ENCODE measurements at places on chromosomes 5 and 9.

GRCh38 chr5:154860765-154861164, 2.3 kb downstream of the CNOT8 start:
- no peak for DNase-seq

GRCh38 chr5:173480896-173481295, 135.6 kb downstream of the BOD1 start:
- DNase-seq = no peak

DNA sequence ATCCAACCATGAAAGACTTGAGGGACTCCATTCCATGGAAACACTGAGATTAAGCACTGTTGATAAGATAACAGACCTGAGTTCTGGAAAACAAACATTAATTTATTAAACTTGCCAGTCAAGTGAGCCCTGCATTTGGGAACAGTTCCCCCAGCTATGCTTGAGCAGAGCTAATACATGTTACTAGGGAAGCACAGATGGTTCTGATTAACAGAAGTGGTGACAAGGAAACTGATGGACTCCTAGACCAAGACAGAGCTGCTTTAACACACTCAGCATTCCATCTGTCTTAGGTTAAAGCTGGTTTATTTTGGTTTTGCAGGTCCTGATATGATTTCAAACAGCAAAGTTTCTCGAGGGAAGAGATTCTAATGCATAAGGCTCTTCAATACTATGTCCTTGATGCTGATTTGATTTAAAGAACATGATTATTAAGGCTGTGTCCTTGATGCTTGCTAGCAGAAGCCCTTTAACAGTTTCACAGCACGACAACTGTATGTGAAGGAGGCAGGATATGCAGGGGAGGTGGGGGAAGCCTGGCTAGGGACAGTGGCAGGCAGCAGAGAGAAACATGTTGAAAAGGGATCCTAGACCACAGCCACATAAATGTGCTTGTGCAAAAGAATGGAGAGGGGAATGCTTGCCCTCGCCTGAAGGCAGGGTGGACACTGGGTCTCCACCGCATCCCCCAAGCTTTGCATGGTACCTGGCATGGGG, 66.2 kb downstream of the ACTBL2 start:
- DNase-seq = no peak

DNA sequence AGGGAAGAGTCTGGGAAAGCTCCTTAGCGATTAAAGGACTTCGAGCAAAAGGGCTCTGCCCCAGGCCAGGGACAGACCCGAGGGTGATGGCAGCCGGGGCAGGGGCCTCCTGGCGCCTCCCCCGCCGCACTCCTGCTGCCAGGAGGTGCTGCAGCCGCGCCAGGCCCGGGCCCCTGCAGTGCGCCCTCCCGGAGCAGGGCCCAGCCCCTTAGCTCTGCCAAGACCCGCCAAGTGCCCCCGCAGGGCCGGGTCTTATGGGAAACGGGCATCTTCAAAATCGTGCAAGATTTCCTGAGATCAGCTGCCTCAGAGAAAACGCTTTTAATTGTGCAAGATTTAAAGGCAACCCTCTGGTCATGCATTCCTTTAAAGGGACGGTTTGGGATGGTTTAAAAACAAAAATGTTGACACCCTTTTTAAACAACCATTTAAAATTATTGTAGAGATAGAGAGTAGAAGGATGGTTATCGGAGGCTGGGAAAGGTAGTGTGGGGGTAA, 52.4 kb downstream of the CDC14B start:
- DNase-seq = no peak

- no peak for DNase-seq
These were observed 101.0 kb downstream of the FGF1 start for GRCh38 chr5:142584891-142585290.

DNA sequence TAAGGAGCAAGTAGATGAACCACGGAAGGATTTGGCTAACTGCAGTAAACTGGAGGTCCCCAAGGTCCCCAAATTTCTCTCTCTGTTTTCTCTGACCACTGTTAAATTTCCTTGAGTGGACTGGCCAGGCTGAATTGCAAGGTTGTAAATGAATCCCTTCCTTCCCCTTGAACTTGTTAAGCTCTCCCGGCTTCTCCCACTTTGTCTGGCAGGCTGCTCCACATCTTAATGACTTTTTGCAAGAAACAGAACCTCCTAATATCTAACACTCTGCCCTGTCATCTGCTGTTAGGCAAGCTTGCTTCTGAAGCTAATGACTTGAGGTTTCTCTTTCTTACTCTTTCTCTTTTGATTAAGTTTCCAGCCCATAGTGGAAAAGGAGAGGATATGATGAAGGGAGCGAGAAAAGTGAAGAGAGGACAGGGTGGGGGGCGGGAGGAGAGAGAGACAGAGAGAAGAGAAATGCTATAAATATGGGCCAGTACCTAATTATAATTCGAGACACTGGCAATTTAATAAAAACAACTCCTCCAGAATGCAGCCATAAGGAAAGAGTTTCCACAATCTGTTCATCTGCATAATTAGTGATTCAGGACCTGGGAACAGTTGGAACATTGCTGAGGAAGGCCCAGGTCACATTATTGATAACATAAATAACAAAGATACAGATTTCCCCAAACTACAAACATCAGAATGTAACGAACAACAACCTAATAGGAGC, 437.3 kb upstream of the MPDZ start:
- no peak for DNase-seq

- no peak for DNase-seq
These were observed 28.7 kb downstream of the XPA start for GRCh38 chr9:97668485-97668884.

DNA sequence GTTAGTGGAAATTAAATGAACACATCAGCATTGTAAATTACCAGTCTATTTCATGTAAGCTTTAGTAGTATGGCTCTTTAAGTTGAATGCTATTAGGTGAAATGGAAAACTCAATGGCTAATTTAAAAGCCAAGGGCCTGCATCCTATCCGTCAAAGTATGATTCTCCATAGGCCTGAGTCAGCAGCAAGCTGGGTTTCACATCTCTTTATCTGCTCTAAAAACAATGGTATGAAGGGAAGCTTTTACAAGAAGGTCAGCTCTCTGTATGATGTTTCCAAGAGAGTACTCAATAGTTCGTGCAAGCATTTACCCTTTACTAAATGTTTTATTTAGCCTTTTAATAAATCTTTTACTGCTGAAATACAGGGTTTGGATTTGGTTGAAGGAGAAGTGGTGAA, 62.8 kb downstream of the MAP1B start:
- no peak for DNase-seq

- no peak for DNase-seq
These were observed 1.6 kb upstream of the DNLZ start for GRCh38 chr9:136364942-136365774.

DNA sequence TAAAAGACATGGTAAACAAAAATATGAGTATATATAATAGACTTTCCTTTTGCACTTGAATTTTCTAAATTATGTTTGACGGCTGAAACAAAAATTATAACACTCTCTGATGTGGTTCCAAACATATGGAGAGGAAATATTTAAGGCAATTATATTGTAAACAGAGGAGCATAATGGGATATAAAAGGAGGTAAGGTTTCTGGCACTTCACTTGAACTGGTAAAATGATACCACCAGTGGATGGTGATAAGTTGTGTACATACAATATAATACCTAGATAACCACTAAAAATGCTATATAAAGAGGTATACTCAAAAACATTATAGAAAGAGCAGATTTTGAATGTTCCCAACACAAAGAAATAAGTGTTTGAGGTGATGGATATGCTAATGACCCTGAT, 192.9 kb upstream of the RAD23B start:
- DNase-seq = no peak

DNA sequence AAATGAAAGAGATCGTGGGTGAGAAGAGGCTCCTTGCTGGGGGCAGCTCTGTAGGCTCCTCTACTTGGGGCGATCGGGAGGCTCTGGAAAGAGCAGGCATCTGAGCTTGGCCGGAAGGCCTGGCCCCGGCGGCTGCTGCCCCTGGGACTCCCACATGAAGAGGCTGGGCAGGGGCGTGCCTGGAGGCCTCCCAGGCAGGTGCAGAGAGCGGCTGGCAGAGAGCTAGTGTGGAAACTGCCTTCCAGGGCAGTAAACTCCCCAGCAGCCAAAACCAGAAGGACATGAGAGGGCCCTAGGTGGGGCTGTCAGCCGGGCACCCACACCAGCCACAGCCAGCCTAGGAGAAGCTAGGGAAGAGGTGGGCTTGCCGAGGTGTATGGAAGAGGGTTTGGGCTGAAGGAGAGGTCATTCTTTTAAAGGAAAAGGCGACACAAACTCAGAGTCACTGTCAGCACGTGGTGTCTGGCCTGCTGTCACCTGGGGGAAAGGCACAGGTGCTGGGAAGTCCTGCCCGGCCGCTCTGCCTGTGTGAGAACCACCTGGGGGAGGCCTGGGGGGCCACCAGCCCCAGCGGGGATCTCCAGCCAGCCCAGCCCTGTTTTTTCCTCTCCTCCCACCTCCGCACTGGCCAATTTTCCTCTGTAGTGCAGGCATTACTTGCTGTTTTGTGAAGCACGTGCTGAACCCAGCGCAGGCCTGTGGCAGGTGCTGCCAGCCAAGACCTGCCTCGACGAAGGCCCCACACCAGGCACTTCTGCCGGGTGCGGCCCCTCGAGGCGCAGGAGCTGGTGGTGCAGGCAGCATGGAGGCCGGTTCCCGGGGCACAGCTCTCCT, 44.8 kb upstream of the EGFL7 start:
- no peak for DNase-seq

All from T-helper 22 cell (primary cell).